ENCODE measurements at places on chromosomes 16 and 17. TPM values are rescaled to one million over a fixed set of nuclear protein-coding genes. Genes with fewer than 3 reads are reported as not detected.

ETV4 gene
- total RNA-seq, result 137 TPM

GRCh38 chr17:15464231-15464985 lies 3.0 kb downstream of the CDRT4 start:
- DNase-seq, result no peak

- no peak for DNase-seq
Observed at GRCh38 chr17:27756467-27757371, 43.6 kb downstream of the NOS2 start.

DNA sequence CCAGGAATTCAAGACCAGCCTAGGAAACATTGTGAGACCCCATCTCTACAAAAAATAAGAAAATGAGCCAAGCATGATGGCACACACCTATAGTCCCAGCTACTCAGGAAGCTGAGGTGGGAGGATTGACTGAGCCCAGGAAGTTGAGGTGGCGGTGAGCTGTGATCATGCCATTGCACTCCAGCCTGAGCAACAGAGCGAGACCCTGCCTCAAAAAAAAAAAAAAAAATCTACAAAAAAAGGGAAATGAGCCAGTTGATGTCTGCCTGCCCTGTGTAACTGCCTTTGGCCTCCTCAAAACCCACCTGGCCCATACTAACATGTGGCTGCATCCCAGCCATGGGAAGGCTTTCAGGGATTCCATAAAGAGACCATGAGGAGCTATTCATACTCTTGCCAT lies 4.5 kb downstream of the RANBP10 start:
- DNase-seq, result no peak

WFIKKN1 gene
- total RNA-seq, result 10.2 TPM

WNK4 gene
- total RNA-seq, result 1.2 TPM

CHP2 gene
- total RNA-seq, result 1.7 TPM

KRT25 gene
- total RNA-seq, result not detected

UMOD gene
- not detected for total RNA-seq

GRCh38 chr17:17681187-17681743 lies at the start of gene RAI1:
TSS of gene RAI1 (plus strand) at chr17:17681458. CDS start at chr17:17792949, 111,491 bp downstream.
- no peak for DNase-seq

GRCh38 chr16:56657555-56658326 lies at the start of gene MT1F:
TSS of gene MT1F (plus strand) at chr16:56657959. CDS start at chr16:56658059, 100 bp downstream.
- peak; percentile 64 for DNase-seq

- DNase-seq, result no peak
Observed at GRCh38 chr16:3984111-3985060, 103.9 kb upstream of the CREBBP start.

DNA sequence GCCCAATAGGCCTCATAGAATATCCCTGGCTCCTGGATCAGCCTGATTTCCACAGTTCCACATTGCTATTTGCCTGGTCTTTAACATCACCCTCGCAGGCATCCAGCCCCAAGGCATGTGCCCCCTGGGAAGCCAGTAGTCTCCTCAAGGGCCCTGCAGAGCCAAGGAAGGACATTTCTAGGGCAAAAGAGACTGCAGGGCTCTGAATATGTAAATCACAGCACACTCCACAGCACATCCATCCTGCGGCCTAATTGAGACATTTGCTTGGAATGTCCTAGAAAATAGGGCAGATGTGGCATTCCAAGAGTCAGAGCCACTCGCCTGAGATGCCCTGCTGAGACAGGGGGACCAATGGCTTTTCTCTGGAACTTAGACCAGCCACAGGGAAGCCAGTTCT lies 11.4 kb upstream of the C16orf78 start:
- no peak for DNase-seq

DPEP2 gene
- not detected for total RNA-seq

GRCh38 chr16:11986521-11987057 lies 10.1 kb downstream of the SNX29 start:
- DNase-seq, result no peak

Data from H1 (cell line).